Hematopoietic multipotent progenitor cell treated with erythropoietin and hydrocortisone succinate and interleukin-3 and kit ligand, for 6 days (in vitro differentiated cells): ENCODE measurements at places on chromosomes 7 and 10.

- no peak for DNase-seq
These were observed 573 bp upstream of the POT1 start for GRCh38 chr7:124930173-124930623.

- DNase-seq, result no peak
These were observed 26.1 kb downstream of the NOM1 start for GRCh38 chr7:156975620-156976019.

DNA sequence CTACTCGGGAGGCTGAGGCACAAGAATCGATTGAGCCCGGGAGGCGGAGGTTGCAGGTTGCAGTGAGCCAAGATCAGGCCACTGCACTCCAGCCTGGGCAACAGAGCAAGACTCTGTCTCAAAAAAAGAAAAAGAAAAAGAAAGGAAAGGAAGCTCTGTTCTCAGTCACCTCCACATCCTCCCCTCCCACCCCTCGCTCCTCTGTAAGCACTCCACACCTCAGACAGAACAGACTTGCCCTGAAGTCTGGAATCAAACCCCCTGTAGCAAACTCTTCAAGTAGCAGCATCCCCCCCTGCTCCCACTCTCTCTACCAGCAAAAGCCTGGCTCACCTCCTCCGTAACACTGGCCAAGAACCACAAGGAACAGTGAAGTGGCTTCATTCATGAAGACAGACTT is 66.7 kb downstream of the PARD3 start:
- no peak for DNase-seq

DNA sequence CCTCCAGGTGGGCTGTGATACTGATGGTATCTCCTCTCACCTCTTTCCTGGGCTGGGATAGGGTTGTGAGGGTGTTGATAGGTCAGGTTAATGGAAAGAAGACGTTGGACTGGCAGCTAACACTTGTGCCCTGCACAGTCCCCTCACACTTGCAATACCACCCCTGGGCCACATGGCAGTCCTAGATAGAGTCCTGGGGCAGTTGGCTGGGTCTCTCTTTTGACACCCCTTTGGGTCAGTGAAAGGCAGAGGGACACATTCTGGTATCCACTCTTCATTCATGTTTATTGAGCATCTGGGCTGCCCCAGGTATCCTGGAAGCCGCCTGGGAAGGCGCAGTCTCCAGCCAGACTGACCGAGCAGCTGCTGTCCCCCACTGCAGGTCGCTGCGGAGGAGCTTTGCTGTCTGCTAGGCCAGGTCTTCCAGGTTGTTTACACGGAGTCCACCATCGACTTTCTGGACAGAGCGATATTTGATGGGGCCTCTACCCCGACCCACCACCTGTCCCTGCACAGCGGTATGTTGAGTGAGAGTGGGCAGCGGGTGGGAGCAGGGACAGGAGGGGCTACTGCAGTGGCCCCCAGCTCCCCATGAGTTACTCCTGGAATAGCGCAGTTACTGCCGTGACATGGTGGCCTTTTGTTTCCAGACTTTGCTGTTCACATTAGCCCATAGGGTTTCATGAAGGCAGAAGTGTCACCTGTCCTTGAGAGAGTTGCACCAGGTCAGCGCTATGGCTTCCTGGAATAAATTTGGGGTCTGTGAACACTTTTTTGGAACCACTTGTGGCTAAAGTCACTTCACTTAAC is 19.1 kb downstream of the NACAD start:
- DNase-seq, result peak; percentile 26
